ENCODE measurements at places on chromosomes 12 and 14.

DNA sequence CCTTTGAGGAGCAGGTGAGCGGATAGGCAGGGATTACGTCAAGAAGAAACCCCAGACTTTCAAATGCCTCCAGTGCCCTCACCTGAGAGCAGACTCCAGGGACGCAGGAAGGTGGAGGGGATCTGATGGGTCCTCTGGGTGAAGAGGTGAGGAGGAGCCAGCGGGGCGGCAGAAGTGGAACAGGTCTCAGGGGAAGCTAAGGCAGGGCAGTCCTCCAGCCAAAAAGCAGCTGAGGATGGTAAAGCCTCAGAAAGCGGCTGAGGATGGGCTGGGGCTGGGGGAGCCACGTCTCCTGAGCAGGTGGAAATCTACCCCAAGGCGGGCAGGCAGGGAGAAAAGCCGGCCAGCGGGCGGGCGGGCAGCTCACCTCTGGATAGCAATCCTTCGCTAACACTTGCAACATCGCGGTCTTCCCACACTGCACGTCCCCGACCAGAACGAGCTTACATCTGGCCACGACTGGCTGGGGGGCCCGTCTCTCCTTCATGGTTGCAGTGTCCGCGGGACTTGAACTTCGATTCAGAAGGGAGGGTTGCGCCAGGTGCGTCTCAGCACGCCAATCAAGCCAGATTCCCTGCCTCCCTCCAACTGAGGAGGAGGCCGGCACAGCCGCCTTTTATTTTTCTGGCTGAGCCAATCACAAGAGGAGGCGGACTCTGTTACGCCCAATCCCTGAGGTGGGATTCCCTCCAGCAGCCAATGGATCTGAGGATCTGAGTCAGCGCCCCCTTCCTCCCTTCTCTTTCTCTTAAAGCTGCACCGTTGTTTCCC lies at the start of gene RND1:
Gene RND1, minus strand, starts transcription at position 590 of the 771 bp plus-strand sequence. Its CDS starts 103 bp downstream, at position 487.
- DNase-seq, result peak; percentile 90

GRCh38 chr12:91406920-91407341 lies 224.3 kb upstream of the DCN start:
- DNase-seq, result peak; percentile 45

GRCh38 chr12:75692876-75693275 lies 181.5 kb upstream of the KRR1 start:
- no peak for DNase-seq

DNA sequence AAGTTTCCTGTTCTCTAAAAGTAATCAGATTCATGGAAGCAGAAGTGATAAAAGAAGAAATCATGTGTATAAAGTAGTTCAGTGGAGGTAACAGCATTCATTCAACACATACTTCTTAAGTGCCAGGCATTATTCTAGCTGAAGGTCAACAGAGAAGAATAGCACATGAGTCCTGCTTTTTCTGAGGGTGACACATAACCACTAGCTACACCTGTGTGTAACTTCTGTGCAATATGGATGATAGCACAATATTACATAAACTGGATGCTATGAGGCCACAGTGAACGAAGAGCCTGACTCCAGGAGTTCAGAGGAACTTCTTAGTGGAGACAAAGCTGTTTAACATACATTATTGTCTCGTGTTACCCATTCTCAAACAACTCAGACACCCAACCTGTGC lies 114.3 kb upstream of the PCED1B start:
- DNase-seq, result no peak

- DNase-seq, result no peak
Observed at GRCh38 chr12:49277466-49277865, 12.6 kb downstream of the TUBA1C start.

Data from brain microvascular endothelial cell (primary cell).